8988T (cell line): ENCODE measurements at places on chromosomes 7 and 10.

GRCh38 chr7:91407942-91408341, 143.7 kb downstream of the FZD1 start:
- no peak for DNase-seq

- DNase-seq: no peak
Observed at GRCh38 chr10:72025832-72026231, 61.6 kb downstream of the CHST3 start.

DNA sequence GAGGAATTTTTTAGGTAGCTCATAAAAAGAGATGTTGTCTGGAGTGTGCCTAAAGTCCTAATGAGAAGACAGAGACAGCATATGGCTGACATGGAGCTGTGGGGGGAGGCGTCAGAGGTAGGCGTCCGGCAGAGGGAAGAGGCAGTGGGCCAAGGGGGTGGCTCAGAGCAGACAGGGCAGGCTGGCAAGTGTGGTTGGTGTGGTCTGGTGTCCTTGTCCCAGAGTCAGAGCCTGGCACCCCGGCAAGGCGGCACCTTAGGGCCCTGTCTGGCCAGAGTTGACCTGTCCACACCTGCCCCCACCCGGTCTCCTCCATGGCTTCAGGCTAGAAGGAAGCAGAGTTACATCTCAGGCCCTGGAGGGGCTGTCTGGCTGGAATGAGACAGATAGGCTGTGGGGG, 220.3 kb upstream of the ZNF32 start:
- no peak for DNase-seq

- DNase-seq: no peak
Observed at GRCh38 chr7:144032985-144033709, 15.6 kb upstream of the OR2A5 start.

- DNase-seq: no peak
Observed at GRCh38 chr7:149680331-149681025, 92.9 kb downstream of the ZNF467 start.

- DNase-seq: no peak
Observed at GRCh38 chr7:101411508-101411874, 48.8 kb downstream of the COL26A1 start.

GRCh38 chr7:95478272-95479037, 7.3 kb upstream of the ASB4 start:
- peak; percentile 6 for DNase-seq

GRCh38 chr10:112917681-112918080, 32.4 kb upstream of the TCF7L2 start:
- no peak for DNase-seq

- no peak for DNase-seq
Observed at GRCh38 chr10:73759512-73760115, 15.4 kb downstream of the SEC24C start.

GRCh38 chr10:96578633-96579032, 8.2 kb downstream of the TM9SF3 start:
- no peak for DNase-seq
